ENCODE measurements at places on chromosomes 6 and 20.

- no peak overlapping the region for H3K4me3 ChIP-seq
- peaks cover 6% of the 10 kb centered on the region for H3K36me3 ChIP-seq
- H3K4me1 ChIP-seq, result no peaks in the 10 kb centered on the region
- no peak for DNase-seq
These were observed 149.1 kb downstream of the SASH1 start for GRCh38 chr6:148491638-148492251.

DNA sequence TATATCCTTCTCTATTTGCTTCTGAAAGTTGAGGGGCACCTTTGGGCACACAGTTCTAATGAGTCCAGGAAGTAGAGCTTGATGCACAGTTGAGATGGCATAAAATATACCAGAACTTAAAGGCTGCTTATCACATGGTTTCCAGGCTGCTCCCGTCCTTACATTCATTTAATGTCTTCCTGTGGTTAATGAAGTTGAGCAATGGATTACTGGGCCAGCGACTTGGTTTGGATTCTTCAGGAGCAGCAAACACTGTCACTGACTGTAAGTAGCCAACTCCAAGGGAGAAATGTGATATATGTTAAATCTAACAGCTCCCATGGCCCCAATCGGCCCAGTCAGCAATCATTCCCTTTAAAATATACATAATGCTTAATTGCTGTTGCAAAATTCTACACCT lies 9.0 kb upstream of the TSHZ2 start:
- no peaks in the 10 kb centered on the region for H3K36me3 ChIP-seq
- no peak overlapping the region for H3K27ac ChIP-seq
- H3K4me1 ChIP-seq, result no peaks in the 10 kb centered on the region
- H3K27me3 ChIP-seq, result no peaks in the 10 kb centered on the region

- H3K4me3 ChIP-seq, result peak overlapping the region; percentile 62
- DNase-seq, result no peak
- H3K4me1 ChIP-seq, result peaks cover 13% of the 10 kb centered on the region
- H3K36me3 ChIP-seq, result no peaks in the 10 kb centered on the region
- H3K27me3 ChIP-seq, result no peaks in the 10 kb centered on the region
These were observed 739 bp downstream of the GSS start for GRCh38 chr20:34954904-34955230.

GRCh38 chr20:35277127-35277526 lies 795 bp downstream of the MMP24OS start:
- H3K4me3 ChIP-seq, result peak overlapping the region; percentile 79
- no peak for DNase-seq
- peak overlapping the region; percentile 72 for H3K27ac ChIP-seq
- no peaks in the 10 kb centered on the region for H3K27me3 ChIP-seq
- no peaks in the 10 kb centered on the region for H3K36me3 ChIP-seq

GRCh38 chr6:15921243-15921642 lies 207.6 kb upstream of the MYLIP start:
- no peaks in the 10 kb centered on the region for H3K36me3 ChIP-seq
- H3K4me1 ChIP-seq, result no peaks in the 10 kb centered on the region
- H3K4me3 ChIP-seq, result no peak overlapping the region

- H3K4me1 ChIP-seq, result no peaks in the 10 kb centered on the region
- H3K36me3 ChIP-seq, result no peaks in the 10 kb centered on the region
- no peak overlapping the region for H3K4me3 ChIP-seq
- no peak overlapping the region for H3K27ac ChIP-seq
These were observed 25.0 kb downstream of the CYB5R4 start for GRCh38 chr6:83884523-83884922.

DNA sequence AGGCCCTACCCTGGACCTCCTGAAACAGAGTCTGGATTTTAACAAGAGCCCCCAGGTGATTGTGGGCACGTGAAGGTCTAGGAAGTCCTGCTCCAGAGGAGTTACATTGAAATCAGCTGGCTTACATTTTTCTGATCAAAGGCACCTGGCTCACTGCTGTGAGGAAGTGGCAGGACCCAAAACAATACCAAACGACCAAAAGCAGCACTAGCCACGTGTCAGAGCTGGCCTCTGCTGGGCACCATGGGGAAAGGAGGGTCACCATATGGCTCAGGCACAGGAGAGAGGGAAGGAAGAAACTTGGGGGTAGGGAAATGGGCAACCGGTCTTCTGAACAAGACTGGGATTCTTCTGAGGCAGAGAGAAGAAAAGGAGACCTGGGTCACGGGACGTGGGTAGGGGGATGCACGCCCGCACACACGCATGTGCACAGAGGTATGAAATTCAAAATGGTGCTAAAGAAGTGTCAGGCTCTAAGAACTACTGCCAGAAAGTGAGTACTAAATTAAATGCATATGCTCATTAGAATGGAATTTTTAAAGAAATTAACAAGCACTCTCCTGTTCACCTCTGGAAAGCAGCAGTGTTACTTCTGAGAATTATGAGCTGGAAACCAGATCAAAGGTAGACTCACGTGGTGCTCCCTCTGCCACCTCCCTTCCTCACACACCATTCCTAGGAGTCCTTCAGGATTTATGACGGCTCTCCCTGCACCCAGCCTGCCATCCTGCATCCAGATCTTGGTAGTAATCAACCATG lies 113.6 kb downstream of the TRERF1 start:
- H3K4me3 ChIP-seq, result no peak overlapping the region
- H3K36me3 ChIP-seq, result no peaks in the 10 kb centered on the region
- H3K27ac ChIP-seq, result no peak overlapping the region
- H3K27me3 ChIP-seq, result no peaks in the 10 kb centered on the region
- no peak for DNase-seq

DNA sequence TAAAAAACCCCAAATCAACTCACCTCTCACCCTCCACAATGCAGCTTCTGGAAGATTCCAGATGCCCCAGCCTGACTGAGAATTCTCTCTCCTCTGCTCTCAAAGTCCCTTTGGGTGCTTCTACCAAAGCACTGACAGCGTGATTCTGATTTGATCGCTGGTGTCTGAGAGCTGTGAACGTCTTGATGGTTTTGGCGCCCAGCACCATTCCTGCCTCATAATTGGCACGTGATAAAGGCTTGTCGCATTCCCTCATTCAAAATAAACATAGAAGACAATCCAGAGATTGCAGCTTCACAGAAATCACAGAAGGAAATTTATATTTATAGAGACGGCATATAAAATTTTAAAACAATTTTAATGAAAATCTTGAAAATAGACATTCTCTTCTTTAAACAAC lies 24.1 kb upstream of the ECI2 start:
- no peaks in the 10 kb centered on the region for H3K27me3 ChIP-seq
- no peak overlapping the region for H3K4me3 ChIP-seq
- H3K27ac ChIP-seq, result no peak overlapping the region
- DNase-seq, result no peak
- peaks cover 5% of the 10 kb centered on the region for H3K4me1 ChIP-seq

- H3K27ac ChIP-seq, result no peak overlapping the region
- DNase-seq, result no peak
- no peaks in the 10 kb centered on the region for H3K36me3 ChIP-seq
- no peaks in the 10 kb centered on the region for H3K4me1 ChIP-seq
- no peaks in the 10 kb centered on the region for H3K27me3 ChIP-seq
These were observed 5.1 kb upstream of the TMEM181 start for GRCh38 chr6:158554611-158555361.

DNA sequence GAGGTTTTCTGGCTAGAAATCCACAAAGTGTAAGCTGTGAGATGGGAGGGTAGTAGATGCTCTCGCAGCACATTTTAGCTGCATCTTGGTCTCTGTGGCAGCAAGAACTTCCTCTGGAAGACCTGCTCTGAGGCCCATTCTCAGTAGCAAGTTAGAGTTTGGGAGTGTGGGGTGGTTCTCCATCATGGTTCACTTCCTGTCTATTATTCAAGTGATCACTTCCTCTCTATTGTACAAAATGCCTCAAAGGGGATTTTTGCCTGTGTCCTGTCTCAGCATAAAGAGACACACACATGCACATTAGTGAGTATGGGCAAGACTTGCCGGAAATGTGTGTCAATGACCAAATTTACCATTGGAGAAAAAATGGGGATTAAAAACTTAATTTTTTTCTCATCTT lies 42.5 kb downstream of the LYRM2 start:
- no peaks in the 10 kb centered on the region for H3K4me1 ChIP-seq
- H3K4me3 ChIP-seq, result no peak overlapping the region
- H3K27ac ChIP-seq, result no peak overlapping the region
- no peaks in the 10 kb centered on the region for H3K36me3 ChIP-seq
- H3K27me3 ChIP-seq, result no peaks in the 10 kb centered on the region
- DNase-seq, result no peak

- no peak overlapping the region for H3K4me3 ChIP-seq
- no peaks in the 10 kb centered on the region for H3K36me3 ChIP-seq
- peaks cover 23% of the 10 kb centered on the region for H3K4me1 ChIP-seq
- DNase-seq, result peak; percentile 46
These were observed 1003.7 kb downstream of the EPHA7 start for GRCh38 chr6:92415656-92416055.
